Stimulated activated CD4-positive, alpha-beta T cell treated with anti-CD3 and anti-CD28 coated beads, Interleukin-1b, Interleukin-23, amount 100 ng/mL, for 24 hours (primary cell): ENCODE measurements at places on chromosomes 11 and 22.

- DNase-seq: no peak
Observed at GRCh38 chr22:33519974-33520903, 400.0 kb downstream of the LARGE1 start.

GRCh38 chr11:108743851-108744250, 79.0 kb downstream of the DDX10 start:
- DNase-seq: no peak

DNA sequence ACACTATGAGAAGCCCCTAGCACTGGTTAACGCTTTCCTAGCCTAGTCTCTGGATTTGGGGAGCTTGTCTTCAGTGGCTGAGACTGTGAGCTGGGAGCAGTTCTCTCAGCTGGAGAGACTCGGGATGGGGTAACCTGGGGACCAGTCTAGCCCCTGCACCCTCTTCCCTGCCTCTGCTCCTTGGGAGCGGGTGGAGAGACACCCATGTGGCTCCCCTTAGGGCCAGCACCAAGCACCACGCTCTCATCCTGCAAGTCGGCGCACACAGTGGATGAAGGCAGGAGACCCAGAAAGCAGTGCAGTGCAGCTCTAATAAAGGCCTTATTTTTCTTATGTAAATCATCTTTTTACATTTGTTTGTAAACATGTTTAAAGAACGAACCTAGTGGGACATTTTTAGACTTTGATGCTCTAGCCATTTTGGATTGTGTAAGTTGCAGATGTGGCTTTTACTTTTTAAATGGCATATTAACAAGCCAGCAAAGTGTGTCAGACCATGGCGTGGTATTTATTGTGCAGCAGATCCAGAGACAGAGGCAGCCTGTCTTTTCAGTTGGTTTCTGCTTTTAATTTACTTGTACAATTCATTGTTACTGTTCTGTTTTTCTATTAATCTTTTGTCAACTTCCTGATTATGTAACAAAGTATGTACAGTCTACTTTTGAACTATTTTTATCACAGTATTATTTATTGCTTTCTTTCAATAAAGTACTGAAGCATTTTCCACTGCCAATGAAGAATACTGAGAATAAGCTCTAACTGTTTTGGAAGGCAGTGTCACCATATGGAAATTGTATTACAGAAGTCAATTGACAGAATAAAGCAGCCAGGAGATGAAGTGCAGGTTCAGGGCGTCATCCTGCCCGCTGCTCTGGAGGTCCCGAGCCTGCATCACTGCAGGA, 14.4 kb upstream of the CTTN start:
- DNase-seq: no peak

GRCh38 chr11:56214537-56214936, 19.5 kb downstream of the OR5T2 start:
- no peak for DNase-seq

- DNase-seq: no peak
Observed at GRCh38 chr11:14054116-14055107, 91.9 kb downstream of the SPON1 start.
